Progenitor cell of endocrine pancreas (in vitro differentiated cells): ENCODE measurements at places on chromosomes 7 and 10.

GRCh38 chr7:36315309-36315944, 74.2 kb upstream of the ANLN start:
- DNase-seq = no peak

- no peak for DNase-seq
These were observed 485 bp downstream of the ALOX5 start for GRCh38 chr10:45374350-45375052.

DNA sequence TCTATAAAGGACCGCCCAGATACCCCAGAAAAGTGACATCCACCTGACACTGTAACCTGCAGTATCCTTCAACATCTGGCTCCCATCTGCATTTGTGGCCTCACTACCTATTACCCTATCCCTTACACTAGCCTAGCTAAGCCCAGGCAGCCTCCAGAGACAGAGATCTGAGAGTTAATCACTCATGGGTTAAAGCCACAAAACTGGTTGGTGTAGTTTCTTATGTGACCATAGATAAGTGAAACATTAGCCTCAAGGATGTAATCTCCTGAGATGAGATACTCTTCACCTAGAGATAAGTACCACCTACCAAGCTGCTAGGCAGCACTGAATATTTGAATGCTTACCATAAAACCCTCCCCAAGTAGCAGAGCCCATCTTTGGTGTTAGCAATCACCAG, 35.4 kb downstream of the CTTNBP2 start:
- DNase-seq = no peak

DNA sequence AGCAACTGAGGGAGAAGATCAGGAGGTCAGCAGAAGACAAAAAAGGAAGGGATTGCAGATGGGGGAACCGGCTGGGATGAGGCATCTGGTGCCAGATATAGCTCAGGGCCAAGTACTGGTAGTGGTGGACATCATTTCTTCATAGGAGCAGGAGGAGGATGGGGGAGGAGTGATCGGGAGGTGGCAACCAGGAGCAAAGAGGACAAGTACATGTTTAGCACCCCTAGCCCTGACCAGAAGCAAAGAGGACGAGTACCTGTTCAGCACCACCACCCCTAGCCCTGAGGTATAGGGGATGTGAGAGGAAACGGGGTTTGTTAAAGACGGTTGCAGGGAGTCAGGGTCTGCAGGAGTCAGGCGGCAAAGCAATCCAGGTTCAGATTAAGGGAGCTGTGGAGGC, 84.5 kb upstream of the NPS start:
- DNase-seq = no peak

DNA sequence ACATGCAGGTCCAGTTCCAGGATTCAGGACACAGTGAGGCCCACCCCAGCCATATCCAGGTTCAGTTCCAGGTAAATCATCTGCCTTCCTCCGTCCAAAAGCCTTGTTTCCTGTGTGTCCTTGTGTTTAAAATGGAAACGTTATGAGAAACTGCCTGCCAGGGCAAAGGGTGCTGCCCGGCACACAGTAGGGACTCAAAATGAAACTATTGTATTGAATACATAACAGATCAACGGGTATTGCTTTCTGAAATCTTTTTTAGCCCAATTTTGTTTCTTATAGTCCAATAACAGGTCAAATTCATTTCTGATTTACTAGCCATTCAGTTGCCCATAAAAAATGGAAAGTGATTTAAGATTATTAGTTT, 115.5 kb downstream of the EGFR start:
- no peak for DNase-seq

DNA sequence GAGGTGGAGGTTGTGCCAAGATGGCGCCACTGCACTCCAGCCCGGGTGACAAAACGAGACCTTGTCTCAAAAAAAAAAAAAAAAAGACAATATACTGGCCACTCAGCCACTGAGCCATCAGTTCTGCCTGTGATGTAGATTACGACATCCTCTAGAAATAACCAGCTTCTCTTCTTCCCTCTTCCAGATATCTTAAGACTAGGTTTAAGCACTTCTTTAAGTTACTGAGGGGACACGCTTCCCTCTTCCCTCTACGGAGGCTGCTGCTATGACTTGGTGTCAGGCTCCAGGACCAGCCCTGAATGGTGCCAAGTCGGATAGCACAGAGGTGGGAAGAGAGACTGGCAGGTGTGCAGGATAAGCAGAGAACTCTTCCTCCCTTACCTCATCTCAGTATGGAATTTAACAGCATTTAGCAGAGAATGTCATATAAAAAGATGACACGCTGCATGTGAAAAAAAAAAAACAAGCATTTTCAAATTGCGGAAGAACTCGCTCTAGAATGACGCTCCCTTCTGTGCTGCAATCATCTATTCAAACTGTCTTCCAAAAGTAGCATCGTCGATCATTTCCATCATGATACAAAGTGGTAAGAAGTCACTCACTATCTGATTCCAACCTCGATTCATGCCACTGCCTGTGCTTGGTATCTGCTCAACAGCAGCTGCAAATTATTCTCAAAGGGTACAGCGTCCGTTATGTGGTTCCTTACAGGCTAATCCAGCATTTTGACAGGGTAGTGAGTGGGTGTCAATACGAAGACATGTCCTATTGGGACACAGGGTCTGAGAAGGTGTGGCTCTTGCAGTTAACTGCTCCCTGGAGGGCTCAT, 13.8 kb downstream of the DAGLB start:
- DNase-seq = no peak

DNA sequence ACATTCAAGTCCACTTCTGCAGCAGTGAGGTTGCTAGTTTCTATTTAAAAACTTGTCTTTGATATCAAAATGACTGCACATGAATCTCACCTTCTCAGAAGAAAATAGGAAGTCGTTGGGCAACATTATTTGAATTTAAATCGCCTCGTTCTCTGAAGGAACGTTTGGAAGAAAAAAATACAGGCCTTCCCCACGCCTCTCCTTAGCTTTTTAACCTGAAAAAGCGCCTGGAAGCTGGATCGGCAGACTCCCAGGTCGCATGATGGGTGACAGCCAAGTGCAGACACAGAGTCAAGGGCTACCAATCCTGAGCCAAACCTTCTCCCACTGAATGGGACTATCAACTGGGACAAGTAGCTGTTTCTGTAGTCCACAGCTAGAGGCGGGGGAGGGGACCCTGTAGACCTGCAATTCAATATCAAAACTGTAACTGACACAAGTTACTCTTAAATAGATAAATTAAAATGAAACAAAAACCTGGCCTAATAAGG, 2.2 kb downstream of the FAM53B start:
- no peak for DNase-seq

DNA sequence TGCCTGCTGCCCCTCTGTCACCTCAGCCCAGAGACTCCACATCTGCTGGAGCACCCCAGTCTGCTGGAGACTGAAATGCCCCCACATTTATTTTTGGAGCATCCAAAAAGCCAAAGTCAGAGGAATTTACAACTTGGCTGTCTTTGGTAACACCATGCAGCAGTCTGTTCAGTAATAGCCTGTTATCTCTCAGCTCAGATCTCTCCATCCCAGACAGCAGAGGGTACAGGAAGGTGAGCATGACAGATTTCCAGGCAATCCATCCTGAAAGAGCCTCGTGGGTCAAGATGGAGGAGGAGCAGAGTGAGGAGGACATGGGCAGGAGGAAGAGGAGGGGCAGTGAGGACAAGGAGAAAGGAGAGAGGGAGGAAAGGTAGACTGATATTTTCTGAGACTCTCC, 55.9 kb downstream of the GRID1 start:
- DNase-seq = no peak

- no peak for DNase-seq
These were observed 295.9 kb downstream of the GATA3 start for GRCh38 chr10:8350250-8350967.

- DNase-seq = peak; percentile 22
These were observed 256.7 kb downstream of the AGMO start for GRCh38 chr7:15305002-15305600.

DNA sequence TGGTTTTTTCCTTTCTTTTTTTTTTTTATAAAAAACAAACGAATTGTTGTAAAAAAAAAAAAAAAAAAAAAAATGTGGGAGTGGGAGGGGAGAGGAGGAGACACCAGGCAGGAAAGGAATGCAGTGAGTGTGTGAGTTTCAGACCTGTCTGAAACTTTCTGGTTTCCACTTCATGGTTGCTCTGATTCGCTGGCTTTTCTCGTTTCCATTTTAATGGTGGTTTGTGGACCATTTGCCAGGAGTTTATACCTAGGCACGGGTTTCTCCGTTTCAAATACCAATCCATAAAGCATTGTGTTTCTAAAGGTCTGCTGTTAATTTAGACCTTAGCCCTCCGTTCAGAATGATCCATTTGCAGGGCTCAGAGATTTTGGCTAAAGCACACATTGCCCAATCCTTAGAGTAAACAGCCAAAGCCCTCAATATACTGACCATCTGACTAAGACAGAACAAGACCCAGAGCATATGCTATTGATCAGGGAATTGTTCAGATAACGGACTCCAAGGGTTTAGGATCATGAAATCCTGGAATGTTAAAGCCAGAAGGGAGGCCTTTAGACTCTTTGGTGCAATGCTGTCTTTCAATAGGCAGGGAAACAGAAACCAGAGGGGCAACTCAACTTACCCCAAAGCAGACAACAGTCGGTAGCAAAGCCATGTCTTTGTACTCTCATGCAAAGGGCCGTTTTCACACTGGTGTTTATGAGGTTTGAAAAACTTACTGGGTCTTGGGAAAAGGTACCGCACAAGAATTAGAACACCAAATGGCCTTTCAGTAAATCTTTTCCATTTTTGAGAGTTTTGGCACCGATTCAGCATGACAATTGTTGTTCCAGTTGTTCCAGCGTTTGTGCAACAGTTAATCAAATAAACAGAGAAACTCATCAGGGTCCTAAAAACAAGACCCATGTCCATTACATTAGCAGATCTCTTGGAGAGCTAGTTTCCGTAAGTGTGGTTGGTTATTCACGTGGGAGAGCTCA, 94.3 kb upstream of the AGBL3 start:
- DNase-seq = no peak

- DNase-seq = no peak
These were observed 1454.1 kb downstream of the GATA3 start for GRCh38 chr10:9508606-9509005.

- no peak for DNase-seq
These were observed 1.2 kb upstream of the MAP3K8 start for GRCh38 chr10:30432622-30433305.

DNA sequence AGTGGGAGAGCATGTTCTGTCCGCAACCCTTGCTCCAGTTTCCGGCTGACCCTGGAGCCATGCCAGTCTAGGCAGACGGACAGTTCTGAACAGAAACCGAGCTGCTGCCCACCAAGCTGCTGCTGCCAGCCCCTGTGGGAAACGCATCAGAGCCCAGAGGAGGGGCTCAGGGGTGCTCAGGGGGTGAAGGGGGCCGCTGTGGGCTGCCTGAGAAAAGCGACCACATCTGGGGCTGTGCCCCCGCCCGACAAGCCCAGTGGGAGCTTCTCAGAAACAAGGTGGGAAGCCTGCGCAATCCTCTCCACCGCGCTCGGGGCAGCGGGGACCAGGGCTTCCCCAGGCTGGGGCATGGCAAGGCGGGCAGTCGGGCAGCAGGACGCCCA, 38.8 kb upstream of the CFAP46 start:
- DNase-seq = no peak

DNA sequence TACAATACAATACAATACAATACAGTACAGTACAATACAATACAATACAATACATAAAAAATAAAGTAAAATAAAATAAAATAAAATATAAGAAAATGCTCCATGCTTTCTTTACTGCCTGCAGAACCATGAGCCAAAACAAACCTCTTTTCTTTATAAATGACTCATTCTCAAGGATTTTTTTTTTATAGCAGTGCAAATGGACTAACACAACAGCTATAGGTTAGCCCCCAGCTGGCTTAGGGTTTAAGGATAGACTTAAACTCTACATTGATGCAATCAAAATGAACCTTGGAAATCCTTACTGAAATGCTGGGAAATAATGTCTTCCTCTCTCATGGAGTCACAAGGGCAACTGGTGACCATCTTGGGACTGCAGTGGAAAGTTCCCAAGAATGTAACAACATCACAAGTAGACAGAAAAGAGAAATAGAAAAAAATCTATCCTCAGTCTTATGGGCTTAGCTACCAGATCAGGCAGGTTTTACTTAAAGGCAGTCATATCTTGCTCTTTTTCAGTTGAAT, 348.9 kb downstream of the ARL4A start:
- no peak for DNase-seq

DNA sequence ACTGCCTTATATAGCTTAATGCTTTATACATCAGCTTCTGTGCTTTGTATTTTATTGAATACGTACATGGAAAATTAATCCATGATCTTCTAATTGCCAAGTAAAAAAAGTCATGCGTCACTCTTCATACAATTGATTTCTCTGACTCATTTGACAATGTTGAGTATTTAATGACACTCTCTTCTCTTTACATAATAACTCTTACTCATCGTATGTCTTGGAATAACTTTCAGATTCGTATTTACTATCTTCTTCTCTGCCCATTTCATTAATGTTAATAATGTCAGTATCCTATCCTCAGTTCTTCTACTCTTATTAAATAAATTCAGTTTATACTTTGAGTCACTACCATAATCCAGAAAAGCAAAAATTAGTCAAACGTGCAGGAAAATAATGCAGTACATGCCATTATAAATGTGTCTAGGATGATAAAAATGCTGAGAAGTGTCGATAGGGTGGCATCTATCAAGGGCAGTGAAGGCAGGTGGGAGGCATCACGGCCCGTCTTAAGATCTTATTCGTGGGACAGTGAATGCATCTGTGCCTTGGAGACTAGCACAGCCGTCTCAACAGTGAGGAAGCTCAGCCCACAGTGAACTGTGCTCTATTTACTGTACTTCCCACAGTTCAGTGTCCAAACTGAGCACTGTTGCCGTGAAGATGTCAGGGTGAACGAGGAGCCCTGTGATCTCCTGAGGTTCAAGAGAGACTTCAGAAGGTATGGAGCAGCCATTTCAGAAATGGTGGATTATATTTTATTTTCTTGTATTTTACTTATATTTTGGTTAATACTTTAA, 39.8 kb upstream of the AKR1E2 start:
- no peak for DNase-seq

- no peak for DNase-seq
These were observed 224.5 kb upstream of the SP8 start for GRCh38 chr7:21011153-21011552.

DNA sequence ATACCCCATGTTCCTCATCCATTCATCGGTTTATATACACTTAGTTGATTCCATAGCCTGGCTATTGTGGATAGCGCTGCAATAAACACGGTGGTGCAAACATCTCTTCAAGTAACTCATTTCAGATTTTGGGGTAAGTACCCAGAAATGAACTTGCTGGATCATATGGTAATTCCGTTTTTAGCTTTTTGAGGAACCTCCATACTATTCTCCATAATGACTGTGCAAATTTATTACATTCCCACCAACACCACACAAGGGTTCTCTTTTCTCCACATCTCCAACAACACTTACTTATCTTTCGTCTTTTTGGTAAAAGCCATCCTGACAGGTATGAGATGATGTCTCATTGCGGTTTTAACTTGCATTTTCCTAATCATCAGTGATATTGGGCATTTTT, 3.7 kb downstream of the NPFFR1 start:
- no peak for DNase-seq

GRCh38 chr7:138500892-138501291, 40.8 kb downstream of the TRIM24 start:
- DNase-seq = no peak
